ENCODE measurements at places on chromosomes 3 and 15.

GRCh38 chr3:156788846-156789245 lies 37.3 kb upstream of the LEKR1 start:
- DNase-seq: no peak

DNA sequence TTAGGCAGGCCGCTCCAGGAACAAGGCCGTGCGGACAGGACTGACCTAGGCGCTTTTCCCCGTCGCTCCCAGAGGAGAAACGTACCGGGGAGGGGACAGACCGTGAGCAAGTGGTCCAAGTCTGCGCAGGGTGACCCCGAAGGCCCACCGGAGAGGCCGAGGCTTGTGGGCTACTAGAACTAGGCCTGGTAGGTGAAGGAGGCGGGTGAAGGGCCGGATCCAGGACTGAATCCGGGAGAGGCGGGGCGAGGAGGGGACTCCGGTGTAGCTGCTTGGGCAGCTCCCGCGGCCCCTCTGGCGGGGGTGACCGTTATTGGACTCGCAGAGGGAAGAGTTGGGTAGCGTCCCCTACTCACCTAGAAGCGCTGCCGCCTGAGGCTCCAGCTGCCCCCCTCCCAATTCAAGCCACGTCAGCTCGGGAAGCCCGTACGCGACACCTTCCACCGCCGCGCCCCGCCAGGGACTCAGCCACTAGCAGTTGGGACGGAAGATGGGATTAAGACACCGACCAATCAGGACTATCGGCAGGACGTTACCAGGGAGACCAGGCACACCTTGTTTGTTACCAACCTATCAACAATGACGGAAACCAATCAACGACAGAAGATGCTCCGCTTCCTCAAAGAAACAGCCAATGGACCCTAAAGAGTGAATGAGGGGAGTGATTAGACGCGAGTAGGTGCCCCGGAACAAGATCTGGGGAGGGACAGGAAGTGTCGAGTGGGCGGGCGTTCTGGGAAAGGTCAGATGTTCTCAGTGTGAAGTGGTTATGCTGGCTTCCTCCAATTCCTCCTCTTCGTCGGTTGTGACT lies at the start of gene GOLGB1:
GOLGB1 (minus strand) TSS at position 466 of the 811 bp plus-strand sequence. CDS start 18,770 bp downstream, outside the sequence.
- DNase-seq: peak; percentile 88

DNA sequence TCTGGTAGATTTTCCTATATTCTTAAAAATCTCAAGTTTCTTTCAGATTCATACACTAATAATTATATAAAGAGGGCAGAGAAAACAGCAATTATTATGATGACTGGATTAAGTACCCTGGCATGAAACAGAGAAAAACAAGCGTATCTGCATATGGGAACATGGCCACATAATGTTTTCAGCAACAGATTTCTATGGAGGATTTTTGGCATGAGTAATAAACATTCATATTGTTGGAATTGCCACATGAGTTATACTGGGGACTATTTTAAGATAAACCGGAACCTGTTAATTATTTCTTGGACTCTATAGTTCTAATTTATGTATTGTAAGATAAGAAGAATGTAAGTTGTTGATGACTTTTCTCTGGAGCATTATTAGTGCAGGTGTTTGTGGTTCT lies 112.7 kb downstream of the OXSM start:
- no peak for DNase-seq

DNA sequence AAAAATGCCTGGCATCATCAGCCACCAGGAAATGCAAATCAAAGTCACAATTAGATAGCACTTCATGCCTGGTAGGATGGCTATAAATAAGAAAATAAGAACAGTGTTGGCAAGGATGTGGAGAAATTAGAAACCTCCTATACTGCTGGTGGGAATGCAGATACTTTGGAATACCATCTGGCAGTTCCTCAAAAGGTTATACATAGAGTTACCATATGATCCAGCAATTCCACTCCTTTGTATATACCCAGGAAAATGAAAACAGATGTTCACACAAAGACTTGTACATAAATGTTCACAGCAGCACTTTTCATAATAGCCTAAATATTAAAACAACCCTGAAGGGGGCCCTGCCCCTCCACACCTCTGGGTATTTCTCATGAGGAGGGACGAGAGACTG lies 13.7 kb downstream of the ACSBG1 start:
- no peak for DNase-seq

DNA sequence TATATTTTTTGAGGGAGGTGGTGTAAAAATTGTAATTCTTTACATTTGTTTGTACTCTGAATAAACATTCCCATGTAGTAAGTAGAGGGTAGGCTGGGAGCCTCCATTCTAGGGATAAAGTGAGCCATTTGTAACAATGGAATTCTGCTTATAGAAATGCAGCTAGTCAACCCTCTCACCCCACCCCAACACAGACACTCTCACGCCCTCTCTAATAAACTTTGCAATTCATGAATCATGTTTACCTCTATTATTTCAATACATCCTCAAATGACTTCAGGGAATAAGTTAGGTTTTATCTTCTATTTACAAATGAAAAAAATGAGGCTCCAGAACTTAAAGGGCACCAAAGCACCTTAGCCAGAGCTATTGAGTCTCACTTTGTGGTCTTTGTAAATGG lies 56.5 kb upstream of the PDZRN3 start:
- no peak for DNase-seq

DNA sequence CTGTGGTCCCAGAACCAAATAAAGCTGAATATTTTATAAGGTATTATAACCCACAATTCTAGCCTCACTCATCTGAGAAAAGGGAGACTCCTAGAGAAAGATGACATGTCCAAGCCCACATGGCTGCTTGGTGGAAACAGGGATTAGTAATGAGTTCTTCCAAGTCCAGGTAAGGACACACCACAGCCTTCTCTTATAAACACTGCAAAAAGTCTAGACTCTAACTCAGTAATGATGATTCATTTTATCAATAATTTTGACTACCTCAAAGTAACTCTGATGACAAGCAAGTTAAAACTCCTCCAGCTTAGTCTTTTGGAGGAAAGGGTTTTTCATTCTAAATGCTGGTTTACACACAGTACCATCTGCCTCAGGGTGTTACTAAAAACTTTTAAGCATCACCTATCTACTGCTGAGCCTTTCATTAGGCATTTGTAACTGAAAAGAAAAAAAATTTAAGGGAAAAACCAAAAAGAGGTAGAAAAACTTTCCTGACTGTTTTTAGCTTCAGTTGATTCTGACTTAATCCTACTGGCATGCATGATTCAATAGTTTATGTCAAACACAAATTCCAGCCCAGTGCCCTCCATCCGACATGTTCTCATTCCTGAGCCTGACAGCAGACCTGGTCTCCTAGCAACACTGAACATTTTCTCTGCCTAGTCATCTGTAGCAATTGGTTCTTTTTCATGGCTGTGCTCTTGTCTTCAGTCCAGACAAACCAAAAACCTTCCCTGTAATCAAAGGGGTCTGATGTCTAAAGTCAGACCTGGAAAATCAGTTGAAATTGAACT lies 43.9 kb downstream of the P3H2 start:
- DNase-seq: no peak
